8988T (cell line): ENCODE measurements at places on chromosomes 11 and 22.

GRCh38 chr22:50339945-50340879, 2.9 kb upstream of the PPP6R2 start:
- DNase-seq, result no peak

DNA sequence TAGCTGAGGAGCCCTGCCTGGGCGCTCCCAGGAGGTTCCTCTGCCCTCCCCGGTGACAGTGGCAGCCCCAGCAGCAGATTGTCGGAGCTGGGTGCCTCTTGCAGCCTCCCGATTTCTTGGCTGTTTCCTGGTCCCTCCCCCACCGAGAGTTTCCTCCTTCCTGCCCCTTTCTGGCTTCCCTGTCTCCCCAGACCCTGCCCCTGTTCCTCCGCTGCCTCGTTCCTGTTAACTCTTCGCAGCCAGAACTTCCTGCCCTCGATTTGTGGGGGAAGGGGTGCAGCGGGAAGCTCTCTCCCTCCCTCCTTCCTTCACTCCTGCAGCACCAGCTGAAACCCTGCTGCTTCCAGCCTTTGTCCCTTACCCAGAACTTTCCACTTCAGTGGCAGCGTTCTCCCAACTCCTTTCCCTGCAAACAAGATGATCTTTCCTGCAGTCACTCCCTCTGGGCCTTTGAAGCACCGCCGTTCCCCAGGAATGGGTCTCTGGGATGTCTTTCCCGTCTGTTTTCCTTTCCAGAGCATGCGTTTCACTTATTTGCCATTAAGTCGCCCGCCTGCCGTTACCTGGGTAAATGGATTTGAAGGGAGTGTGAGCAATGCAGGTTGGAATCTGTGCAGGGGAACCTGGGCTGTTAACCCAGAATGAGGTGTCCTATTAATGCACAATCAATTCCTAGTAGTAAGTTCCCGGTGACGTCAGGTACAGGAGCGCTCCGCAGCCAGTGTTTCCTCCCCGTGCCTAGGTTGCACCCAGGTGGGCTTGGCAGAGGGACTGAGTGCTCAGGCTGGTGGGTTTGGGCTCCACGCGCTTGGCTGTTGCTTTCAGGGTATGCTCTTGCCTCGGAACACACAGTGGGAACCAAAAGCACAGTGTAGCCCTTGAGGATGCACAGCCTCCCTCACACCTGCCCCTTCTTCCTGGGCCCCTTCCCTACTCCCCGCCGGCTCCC, 4.3 kb downstream of the GRK2 start:
- DNase-seq, result no peak

DNA sequence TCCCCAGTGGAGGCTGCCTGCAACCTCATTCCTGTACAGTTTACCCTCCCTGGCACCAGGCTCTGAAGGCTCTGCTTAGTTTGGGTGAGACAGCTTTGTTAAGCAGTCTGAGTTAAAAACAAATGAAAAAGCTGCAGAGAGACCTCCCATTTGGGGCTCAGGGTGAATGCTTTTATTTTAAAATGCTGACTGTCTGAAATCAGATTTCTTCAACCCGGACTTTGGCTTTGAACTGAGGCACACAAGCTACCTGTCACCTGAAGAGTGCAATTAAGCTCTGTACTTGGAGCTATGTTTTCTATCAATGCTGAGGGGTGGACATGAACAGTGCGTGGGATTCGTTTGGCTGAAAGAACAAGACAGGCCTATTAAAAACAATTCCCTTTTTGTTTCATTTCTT, 217.5 kb upstream of the SORL1-AS1 start:
- no peak for DNase-seq

DNA sequence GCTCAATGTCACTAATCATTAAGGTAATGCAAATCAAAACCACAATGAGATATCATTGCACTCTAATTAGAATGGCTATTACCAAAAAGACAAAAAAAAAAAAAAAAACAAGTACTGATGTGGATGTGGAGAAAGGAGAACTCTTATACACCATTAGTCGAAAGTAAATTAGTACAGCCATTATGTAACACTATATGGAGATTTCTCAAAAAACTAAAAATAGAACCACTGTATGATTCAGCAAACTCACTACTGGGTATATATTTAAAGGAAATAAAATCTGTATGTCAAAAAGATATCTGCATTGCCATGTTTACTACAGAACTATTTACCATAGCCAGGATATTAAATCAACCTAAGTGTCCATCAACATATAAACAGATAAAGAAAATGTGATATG, 265.4 kb upstream of the ARHGAP20 start:
- DNase-seq, result no peak

GRCh38 chr22:29871684-29872083, 11.3 kb upstream of the MTMR3 start:
- no peak for DNase-seq

GRCh38 chr11:123729602-123730001, 11.9 kb downstream of the ZNF202 start:
- DNase-seq, result no peak

DNA sequence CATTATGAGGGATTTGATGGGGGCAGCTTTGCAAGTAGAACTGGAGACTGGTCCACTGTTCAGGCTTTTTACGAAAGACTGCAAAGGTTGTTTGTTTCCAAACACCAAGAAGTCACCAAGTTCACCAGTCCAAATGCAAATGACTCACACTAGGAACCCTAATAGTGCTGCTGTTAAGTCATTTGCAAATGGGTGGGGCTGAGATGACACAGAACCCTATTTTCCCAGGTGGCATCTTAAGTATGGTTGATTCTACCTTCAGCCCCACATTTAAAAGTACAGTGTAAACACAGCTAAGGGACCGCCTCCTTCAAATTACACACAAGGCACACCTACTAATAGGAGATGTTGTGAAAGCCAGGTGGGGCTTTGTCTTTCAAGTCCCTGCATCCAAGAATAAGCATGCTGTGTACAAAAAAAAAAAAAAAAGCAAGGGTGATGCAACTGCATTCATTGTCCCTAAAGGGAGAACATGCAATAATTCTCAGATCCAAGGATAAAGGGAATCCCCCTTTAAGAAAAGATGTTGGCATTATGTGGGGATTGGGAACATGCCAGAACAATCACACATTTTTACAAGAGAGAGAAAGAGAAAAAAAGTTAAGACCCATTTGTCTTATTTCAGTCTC, 27.3 kb downstream of the BDNF start:
- no peak for DNase-seq

- no peak for DNase-seq
Measured at GRCh38 chr22:37559901-37560607, at the start of gene CDC42EP1. Gene CDC42EP1, plus strand, starts transcription at chr22:37560480. Its CDS starts 5,870 bp downstream, at chr22:37566350.

GRCh38 chr11:47160753-47161133, 15.9 kb downstream of the ARFGAP2 start:
- DNase-seq, result no peak

- no peak for DNase-seq
Measured at GRCh38 chr11:57249384-57250319, 12.6 kb upstream of the APLNR start.

GRCh38 chr11:119693253-119693815, 35.7 kb downstream of the NECTIN1 start:
- DNase-seq, result no peak

- peak; percentile 74 for DNase-seq
Measured at GRCh38 chr11:119337581-119338317, 2.9 kb downstream of the C1QTNF5 start.

DNA sequence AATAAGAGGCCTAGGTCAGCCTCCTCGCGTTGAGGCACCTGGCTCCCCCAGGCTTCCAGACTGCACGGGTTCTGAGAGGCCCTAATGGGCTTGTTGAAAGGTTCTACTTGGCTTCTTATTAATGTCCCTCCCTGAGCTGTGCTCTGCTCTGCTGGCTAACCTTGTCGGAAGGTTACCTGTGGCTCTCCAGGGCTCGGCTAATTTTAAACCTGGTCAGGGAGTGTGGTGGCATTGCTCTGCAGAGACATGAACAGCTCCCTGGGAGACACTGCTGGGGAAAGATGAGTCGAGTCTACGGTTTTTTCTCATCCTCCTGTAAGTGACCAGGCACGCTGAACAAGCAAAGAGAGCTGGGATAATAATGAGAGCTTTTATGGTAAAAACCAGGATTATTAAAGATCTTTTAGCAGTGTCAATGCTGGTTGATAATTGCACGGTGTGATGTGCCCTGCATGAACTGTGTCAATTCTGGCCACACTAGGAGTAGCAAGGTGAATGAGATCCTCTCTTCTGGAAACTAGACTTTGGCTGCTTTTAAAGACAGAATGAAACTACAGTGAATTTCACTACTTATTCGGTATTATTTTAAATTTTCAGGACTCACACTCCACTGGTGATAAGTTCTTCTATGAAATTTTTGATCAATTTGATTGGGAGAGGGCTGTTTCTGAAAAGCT, 70.7 kb downstream of the TEAD1 start:
- DNase-seq, result no peak

- no peak for DNase-seq
Measured at GRCh38 chr22:40499209-40499623, 128.8 kb downstream of the SGSM3 start.

GRCh38 chr11:128894286-128894681, 3.1 kb downstream of the KCNJ5 start:
- no peak for DNase-seq

DNA sequence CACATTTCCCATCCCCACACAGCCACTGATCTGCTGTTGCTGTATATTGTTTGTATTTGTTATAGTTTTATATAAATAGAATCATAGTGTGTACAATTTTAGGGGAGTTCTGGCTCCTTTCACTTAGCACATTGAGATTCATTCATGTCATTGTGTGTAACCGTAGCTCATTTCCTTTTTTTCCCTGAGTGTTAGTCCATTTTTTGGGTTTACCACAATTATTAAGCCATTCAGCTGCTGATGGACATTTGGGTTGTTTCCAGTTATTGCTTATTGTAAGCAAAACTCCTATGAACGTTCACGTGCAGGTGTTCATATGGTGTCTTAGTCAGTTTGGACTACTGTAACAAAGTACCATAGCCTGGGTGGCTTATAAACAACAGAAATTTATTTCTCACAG, 33.6 kb upstream of the ADORA2A start:
- no peak for DNase-seq

DNA sequence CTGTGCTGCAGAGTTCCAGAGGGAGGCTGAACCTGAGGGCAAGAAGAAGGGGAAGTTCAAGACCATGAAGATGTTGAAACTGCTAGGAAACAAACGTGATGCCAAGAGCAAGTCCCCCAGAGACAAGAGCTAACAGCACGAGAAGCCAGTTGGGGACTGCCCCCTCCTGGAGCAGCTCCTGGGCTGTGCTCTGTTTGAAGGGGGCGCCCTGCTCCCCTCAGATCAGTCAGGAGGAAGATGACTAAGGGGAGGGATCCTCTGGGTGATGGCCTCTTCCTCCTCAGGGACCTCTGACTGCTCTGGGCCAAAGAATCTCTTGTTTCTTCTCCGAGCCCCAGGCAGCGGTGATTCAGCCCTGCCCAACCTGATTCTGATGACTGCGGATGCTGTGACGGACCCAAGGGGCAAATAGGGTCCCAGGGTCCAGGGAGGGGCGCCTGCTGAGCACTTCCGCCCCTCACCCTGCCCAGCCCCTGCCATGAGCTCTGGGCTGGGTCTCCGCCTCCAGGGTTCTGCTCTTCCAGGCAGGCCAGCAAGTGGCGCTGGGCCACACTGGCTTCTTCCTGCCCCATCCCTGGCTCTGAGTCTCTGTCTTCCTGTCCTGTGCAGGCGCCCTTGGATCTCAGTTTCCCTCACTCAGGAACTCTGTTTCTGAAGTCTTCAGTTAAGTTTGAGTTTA, 12.6 kb downstream of the C22orf23 start:
- no peak for DNase-seq

DNA sequence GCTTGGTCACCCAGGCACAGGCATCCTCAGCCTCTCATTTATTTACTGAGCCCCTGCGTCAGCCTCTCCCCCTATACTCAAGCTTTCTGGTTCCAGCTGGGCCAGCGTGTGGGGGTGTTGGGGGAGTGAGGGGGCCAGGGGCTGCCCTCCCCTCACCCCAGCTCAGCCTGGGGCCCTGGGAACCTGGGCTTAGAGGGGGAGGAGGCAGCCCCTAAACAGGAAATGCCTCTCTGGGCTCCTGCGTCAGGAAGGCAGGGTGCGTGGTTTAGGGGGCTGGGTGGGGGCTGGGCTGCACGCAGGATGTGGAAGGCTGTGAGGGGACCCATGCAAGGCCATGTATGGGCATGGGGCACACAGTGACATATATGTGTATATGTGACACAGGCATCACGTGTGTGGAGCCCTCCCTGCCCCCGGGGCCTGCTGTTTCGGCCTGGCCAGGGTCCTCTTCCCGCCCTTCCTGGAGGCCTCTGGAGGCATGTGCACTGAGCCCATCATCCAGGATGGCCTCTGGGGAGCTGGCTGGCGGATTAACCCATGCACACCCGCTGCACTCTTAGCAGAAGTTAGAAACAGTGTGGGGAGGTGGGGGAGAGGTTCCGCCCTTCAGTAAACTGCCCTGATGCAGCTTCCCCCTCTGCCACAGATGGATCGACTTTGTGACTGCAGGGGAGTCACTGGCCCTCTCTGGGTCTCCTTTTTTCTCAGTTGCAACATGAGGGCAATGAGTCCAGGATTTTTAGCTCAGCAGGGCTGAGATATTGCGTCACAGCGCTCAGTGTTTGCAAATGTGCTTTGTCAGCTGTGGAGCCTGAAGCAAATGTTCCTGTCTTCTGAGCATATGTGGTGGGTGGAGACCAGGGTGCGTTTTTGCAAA, 1.1 kb upstream of the CD248 start:
- DNase-seq, result no peak

- DNase-seq, result no peak
Measured at GRCh38 chr22:21691816-21692215, 26.0 kb downstream of the PPIL2 start.

- DNase-seq, result no peak
Measured at GRCh38 chr22:49961601-49962011, 1.0 kb downstream of the PIM3 start.

GRCh38 chr11:67366961-67367760, 6.2 kb downstream of the CLCF1 start:
- DNase-seq, result no peak

- DNase-seq, result peak; percentile 96
Measured at GRCh38 chr11:2892215-2892966, 6.8 kb upstream of the CDKN1C start.

DNA sequence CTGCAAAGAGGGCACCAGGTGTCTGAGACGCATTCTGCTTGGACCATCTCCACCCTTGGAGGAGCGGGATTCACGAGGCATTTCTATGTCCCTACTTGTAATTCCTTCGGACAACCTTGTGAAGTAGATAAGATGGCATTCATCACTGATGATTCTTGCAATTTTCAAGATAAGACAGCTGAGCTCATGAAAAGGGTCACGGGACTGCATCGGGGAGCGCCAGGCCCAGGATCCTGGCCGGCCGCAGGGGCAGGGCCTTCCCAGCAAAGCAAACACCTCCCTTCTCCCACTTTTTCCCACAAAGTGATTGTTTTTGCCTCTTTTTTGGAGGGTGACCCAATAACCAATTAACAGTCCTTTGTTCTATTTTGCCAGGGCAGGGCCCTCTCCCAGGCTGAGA, 8.4 kb downstream of the LIF start:
- no peak for DNase-seq
